Hippocampal formation (tissue), 2 donors: ENCODE measurements at places on chromosomes 7 and 10.

DNA sequence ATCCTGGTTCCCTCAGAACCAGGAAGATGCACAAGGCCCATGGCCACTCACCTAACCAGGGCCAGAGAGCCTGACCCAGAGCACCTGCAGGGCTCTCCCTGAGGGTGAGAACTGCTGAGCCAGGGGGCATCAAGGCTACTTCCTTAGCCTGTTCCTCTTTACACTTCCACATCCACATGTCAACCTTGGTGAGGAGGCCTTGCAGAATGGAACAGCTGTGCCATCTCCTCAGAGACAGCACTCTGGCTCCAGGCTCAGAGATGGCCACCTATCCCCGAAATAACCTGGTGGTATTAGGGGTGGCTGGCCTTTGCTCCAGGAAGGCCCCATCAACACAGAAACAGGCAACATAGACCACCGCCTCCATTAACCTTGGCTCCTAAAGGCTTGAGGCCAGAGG lies 473.0 kb downstream of the RPS24 start:
- DNase-seq = no peak

- no peak for DNase-seq
Observed at GRCh38 chr7:33771422-33771821, 133.9 kb upstream of the BMPER start.

GRCh38 chr10:89470628-89471027 lies 56.3 kb downstream of the IFIT5 start:
- DNase-seq = no peak

- no peak for DNase-seq
Observed at GRCh38 chr7:40544221-40544723, 409.5 kb downstream of the SUGCT start.

- DNase-seq = no peak
Observed at GRCh38 chr7:3880228-3880987, 579.4 kb downstream of the SDK1 start.
